ENCODE measurements at places on chromosomes 6 and 20. TPM values are rescaled to one million over a fixed set of nuclear protein-coding genes. Genes with fewer than 3 reads are reported as not detected.

DDX43 gene
- total RNA-seq, result not detected

LHFPL5 gene
- not detected for total RNA-seq

- DNase-seq, result no peak
Measured at GRCh38 chr6:122178988-122179387, 220.5 kb upstream of the HSF2 start.

ENPP5 gene
- total RNA-seq, result 4.8 TPM

- DNase-seq, result no peak
Measured at GRCh38 chr20:58740356-58741308, 48.0 kb downstream of the NPEPL1 start.

DNA sequence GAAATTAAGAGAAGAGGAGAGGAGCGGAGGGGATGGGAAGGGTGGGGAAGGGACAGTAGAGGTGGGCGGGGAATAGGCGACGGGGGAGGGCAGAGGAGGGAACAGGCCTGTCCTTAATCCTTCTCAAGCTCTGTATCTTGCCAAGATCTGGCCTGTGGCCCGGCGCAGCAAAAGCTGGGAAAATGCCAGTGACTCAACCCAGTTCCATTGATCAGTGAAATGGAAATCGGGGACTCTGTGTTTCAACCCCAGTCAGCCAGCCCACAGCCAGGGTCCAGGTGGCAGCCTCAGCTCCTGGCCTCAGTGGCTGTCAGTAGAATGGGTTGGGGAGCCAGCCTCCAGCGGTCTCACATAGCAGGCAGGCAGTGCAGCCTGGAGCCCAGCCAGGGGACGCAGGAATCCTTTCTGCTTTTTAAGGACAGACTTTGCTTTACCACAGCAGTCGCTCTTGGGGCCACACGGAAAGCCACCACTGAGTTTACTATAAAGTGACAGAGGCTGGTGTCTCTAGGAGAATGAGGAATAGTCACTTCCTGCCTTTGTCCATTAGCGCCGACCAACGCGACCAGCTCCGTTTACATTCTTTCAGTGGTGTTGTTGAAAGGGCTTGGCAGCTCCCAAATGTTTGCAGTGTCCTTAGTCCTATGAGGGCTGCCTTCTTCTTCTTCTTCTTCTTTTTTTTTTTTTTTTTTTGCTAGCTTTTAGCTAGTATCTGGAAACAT lies 128.0 kb downstream of the RIN2 start:
- DNase-seq, result peak; percentile 21

PSORS1C2 gene
- total RNA-seq, result 0.38 TPM

- DNase-seq, result no peak
Measured at GRCh38 chr6:119814609-119815400, 465.2 kb upstream of the MAN1A1 start.

ADAT2 gene
- total RNA-seq, result 10.0 TPM
